ENCODE measurements at places on chromosomes 13 and 19.

DNA sequence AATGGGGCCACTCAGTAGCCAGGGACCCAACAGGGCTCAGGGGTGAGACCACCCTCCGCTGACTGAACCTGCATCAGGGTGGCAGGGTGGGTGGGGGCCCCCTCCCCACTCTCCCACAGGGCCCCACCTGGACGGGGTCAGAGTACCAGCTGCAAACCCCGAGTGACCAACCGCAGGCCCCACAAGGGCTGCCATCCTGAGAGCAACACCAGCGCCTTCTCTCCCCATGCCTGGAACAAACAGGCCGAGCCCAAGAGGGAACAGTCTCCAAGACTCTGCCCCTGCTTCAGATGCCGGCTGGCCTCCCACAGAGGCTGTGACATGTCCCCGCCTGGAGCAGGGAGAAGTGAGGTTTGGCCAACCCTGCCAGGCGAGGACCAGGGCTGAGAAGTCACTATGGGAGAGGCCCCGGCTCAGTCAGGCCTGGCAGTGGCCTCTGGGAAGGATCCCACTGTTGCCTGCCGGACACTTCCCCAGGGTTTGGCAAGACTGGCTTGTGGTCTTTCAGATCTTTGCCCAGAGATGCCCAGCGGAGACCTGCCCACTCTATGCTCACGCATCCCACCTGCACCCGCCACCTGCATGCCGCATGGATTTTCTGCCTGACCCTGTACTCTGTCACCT, 27.2 kb downstream of the MPND start:
- DNase-seq: no peak

DNA sequence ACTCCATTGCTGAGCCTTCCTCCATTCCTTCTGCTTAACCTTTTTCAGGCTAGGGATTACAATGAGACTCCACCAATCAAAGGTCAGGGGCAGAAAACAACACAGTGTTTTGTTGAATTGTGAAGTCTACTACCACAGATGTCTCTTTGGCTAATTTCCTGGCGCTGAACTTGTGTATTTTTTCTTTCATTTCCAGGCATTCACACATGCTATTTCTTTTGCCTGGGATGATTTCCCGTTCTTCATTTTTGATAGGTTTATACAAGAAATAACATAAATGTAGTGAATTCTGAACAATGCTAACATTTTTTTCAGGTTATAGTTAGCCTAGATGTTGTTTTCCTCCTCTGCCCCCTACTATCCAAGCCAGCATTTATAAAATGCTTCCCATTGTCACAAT, 64.3 kb downstream of the OLFM4 start:
- DNase-seq: no peak

- peak; percentile 42 for DNase-seq
Measured at GRCh38 chr19:54266133-54266532, 9.1 kb upstream of the LILRB5 start.

- DNase-seq: no peak
Measured at GRCh38 chr19:58252102-58252685, 23.5 kb downstream of the ZNF544 start.

DNA sequence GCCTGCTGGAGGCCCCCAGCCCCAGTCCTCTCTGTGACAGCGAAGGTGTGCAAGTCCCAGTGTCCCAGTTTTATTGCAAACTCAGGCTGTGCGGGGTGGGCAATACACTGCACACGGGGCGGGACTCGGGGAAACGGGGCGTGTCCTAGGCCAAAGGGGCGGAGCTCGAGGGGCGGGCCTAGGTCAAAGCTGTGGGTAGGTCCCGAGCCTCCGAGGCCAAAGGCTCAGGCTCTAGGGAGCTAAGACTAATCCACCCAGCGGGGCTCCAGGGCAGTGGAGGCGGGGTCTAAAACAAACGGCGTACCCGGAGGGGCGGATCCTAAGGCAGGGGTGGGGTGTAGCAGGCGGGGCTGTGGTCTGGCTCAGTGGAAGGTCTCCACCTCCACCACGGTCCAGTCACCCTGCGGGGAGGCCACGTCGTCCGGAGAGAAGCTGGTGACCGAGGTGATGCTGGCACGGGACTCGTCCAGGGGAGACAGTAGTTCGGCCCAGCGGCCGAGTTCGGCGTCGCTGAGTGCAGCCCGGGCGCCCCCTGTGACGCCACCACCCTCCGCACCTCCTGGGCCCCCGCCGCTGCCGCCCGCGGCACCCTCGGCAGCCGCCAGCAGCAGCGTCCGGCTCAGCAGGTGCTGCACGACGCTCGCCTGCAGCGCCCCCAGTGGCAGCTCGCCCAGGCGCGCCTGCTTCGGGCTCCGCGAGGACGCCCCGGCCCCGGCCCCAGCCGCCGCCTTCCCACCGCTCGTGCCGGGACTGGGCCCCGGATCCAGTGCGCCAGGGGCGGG, 5.3 kb downstream of the PRR36 start:
- peak; percentile 74 for DNase-seq

DNA sequence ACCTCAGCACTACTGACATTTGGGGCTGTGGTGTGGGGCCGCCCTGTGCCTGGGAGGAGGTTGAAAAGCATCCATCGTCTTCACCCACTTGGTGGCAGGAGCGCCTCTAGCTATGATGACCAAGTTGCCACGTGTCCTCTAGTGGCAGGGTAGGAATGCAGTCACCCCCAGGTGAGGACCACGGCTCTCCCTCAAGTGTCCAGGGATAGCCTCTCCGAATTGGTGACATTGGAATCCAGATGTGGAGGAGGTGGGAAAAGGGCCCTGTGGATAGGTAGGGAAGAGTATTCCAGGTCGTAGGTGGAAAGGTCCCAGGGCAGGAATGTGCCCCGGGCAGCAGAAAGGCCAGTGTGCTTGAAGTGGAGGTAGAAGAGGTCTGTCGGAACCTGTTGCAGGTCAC, 37.6 kb downstream of the ARHGEF18 start:
- no peak for DNase-seq

DNA sequence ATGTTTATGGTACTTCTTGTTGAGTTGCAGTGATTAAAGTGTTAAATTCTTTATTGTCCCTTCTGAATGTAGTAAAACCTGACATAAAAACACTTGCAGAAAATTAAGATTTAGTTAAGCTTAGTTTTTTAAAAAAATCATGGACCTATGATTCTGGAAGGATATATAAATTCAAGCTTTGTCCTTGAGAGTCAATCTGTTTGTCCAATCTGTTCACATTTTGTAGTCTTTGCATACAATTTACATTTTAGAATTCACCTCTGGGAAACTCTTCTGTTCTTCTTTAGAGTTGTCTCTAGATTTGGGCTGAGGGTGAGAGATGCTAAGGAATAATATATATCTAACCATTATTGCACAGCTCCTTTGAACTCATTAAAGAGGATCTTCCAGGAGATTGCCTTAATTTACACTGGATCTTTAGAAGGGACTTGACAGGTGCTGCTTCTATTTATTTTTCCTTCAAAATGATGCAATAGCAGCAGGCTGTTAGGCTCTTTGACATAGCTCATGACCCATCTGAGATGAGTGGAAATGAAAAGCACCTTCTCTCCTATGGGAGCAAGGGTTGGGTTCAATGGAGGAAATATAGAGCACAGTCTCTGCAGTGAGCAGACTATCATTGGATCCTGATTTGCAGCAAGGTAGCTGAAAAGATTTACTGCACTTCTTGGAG, 433.9 kb downstream of the GPC6 start:
- no peak for DNase-seq

GRCh38 chr19:16856091-16856490, 26.9 kb downstream of the SIN3B start:
- DNase-seq: no peak

DNA sequence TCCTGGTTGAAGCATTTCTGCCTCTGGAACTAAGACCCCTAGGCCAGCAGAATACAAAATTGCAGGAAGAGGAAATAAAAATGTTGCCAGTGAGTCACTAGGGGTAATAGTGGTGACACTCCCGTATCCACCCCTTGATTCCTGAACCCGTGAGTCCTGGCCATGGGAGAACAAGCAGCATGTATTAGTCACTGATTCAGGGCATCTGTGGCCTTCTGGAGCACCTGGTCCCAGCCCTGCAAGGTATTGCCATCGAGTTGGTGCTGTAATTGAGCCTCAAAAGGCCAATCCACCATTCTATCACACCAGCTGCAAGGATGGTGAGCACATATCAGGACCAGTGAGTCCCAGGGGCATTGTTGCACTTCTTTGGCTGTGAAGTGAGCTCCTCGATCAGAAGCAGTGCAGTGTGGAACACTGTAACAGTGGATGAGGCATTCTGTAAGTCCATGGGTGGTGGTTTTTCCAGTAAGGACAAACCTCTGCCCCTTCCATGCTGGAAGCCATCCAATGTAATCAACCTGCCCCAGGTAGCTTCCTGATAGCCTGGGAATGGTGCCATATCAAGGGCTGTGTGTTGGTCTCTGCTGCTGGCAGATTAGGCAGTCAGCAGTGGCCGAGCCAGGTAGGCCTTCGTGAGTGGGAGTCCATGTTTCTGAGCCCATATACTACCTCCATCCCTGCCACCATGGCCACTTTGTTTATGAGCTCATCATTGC, 39.6 kb downstream of the C1QTNF9 start:
- DNase-seq: no peak

- no peak for DNase-seq
Measured at GRCh38 chr13:53499576-53500133, 471.0 kb downstream of the OLFM4 start.

DNA sequence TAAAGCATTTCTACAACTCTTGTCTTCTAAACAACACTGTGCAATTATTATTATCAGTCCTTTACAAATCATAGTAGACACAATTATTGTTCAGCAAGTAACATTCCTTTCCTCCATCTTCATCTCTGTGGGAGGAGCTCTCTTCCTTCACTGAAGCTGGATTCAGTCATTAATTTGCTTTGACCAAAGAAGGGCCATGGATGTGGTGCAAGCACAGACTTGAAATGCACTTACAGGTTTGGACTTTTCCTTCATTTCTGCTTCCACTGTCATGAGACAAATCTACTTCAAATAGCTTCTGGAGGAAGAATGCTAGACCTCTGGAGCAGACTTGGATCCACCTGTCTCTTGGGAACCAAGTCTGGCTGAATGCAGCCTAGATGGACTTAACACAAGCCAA, 336.6 kb upstream of the SLITRK6 start:
- DNase-seq: no peak

DNA sequence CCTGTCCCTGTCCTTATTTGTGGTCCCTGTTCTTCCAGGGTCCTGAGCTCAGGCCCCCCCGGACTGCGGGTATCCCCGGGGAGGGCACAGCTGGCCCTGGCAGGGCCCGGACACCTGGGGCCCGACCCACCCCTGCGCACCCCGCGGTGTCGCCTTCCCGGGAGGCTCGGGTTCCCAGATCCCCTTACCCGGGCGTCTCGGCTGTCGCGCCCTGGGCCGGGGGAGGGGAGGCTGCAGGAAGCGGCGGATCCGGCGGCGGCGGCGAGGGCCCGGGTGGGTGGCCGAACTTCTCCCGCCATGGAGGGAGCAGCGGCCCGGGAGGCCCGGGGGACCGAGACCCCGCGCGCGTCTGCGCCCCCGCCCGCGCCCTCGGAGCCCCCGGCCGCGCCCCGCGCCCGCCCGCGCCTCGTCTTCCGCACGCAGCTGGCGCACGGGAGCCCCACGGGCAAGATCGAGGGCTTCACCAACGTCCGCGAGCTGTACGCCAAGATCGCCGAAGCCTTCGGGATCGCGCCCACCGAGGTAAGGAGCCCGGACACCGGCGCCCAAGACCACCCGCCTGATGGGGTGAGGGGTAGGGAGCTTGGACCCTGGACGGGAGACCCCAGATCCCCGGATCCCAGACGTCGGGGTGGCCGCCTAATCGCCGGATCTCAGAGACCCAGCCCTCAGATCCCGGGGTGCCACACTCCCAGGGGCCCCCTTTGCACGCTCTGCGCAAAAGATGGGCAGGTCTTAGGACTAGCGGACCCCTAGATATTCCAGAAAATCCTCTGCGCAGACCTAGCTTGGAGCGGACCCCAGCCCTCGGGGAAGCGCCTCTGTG, at the start of gene GIPC3:
GIPC3 (plus strand) TSS at position 178 of the 826 bp plus-strand sequence; CDS start at position 298, 120 bp downstream.
- DNase-seq: no peak

- DNase-seq: no peak
Measured at GRCh38 chr13:104385404-104385803, 1319.2 kb upstream of the SLC10A2 start.

- DNase-seq: no peak
Measured at GRCh38 chr19:42480335-42481095, 37.8 kb upstream of the CXCL17 start.

GRCh38 chr13:111572956-111573761, 252.7 kb downstream of the TEX29 start:
- no peak for DNase-seq

GRCh38 chr19:49515767-49516166, 3.3 kb downstream of the FCGRT start:
- DNase-seq: no peak

GRCh38 chr13:45353895-45354294, 12.9 kb upstream of the TPT1 start:
- no peak for DNase-seq

- no peak for DNase-seq
Measured at GRCh38 chr19:33201473-33201872, 7.3 kb downstream of the LRP3 start.

DNA sequence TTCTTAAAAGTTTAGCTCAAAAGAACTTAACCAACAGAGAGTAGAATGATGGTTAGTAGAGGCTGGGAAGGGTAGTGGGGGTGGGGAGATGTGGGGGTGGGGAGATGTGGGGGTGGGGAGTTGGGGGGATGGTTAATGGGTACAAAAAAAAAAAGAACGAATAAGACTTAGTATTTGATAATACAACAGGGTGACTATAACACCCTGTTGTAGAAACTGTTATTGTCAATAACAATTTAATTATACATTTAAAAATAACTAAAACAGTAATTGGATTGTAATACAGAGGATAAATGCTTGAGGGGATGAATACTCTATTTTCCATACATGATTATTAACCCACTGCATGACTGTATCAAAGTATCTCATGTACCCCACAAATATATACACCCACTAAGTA, 91.1 kb downstream of the ZC3H13 start:
- DNase-seq: no peak

- DNase-seq: peak; percentile 50
Measured at GRCh38 chr19:40718774-40719391, 2.0 kb downstream of the ITPKC start.

DNA sequence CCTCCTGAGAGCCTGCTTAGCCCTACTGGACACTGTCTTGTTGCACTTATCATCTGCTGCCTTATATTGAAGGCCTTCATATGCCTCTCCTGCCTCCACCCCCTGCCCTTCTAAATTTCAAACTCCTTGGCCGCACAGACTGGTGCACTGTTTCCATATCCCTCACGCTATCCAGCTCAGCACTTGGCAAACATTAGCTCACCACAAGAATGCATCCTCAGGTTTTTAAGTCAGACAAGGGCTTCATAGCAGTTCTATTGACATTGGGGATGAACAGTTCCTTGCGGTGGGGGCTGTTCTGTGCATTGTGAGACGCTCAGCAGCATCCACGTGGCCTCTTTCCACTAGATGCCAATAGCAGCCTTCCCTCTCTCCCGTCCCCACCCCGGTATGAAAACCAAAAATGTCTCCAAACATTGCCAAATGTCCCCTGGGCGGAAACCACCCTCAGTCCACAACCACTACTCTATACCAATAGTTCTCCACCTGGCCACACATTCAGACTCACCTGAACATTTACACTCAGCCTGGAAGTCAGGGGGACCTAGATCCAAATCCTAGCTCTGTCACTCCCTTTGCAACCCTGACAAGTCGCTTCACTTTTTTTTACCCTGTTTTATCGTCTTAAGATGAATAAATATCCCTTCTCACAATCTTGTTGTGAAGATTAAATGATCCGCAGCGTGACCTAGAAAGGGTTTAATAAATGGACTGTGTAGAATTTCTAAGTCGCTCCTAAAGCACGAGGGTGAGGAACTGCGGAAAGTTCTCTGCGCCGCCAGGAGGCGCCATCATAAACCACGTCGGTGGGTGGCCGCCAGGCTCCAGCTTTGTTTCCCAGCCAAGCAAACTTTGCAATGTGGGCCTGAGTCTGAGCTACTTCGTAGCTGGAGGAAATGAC, 3.6 kb upstream of the CEACAM3 start:
- DNase-seq: peak; percentile 18

GRCh38 chr13:22198641-22199217, 527.9 kb downstream of the FGF9 start:
- no peak for DNase-seq
